ENCODE measurements at places on chromosomes 5 and 9. TPM values are rescaled to one million over a fixed set of nuclear protein-coding genes. Genes with fewer than 3 reads are reported as not detected.

Gene SLC4A9
- not detected for total RNA-seq

Gene PLPP7
- total RNA-seq: 29.0 TPM

Gene C1QTNF2
- total RNA-seq: 13.8 TPM

Gene GIN1
- 8.0 TPM for total RNA-seq

Gene TMC1
- total RNA-seq: not detected

Gene NTRK2
- 27.9 TPM for total RNA-seq

Gene PRRC2B
- total RNA-seq: 162 TPM

Gene DCAF12
- 14.9 TPM for total RNA-seq

Gene SPATA31D4
- not detected for total RNA-seq

Gene TMEM232
- not detected for total RNA-seq

Gene BTNL8
- not detected for total RNA-seq

Measured in thoracic aorta (tissue), 2 donors.